ENCODE measurements at places on chromosomes 7 and 10. TPM values are rescaled to one million over a fixed set of nuclear protein-coding genes. Genes with fewer than 3 reads are reported as not detected.

Gene SPDYE11
- not detected for total RNA-seq

Gene OR6B1
- not detected for total RNA-seq

DNA sequence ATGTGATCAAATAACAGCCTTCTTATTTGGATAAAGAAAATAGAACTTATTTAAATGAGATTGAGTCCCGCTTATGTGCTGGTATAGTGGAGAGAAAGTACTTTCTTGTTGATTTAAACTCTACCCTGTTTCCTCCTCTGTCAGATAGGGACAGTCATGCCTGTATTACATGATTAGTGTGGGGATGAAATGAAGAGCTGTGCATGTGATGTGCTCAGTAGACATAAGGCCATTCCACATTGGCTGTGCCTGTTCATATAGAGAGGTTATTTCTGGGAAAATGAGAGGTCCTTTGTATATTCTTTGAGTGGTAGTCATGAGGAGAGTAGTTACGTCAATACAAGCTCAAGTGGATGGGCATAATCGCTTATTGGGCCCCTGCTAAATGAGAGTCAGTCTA lies 5.7 kb downstream of the MTURN start:
- no peak for DNase-seq

- no peak for DNase-seq
Observed at GRCh38 chr10:132916956-132917666, 25.3 kb downstream of the CFAP46 start.

Gene ADAM12
- total RNA-seq = 15.4 TPM

GRCh38 chr7:69603351-69603750 lies 5.1 kb downstream of the AUTS2 start:
- no peak for DNase-seq

Gene IGFBP1
- not detected for total RNA-seq

DNA sequence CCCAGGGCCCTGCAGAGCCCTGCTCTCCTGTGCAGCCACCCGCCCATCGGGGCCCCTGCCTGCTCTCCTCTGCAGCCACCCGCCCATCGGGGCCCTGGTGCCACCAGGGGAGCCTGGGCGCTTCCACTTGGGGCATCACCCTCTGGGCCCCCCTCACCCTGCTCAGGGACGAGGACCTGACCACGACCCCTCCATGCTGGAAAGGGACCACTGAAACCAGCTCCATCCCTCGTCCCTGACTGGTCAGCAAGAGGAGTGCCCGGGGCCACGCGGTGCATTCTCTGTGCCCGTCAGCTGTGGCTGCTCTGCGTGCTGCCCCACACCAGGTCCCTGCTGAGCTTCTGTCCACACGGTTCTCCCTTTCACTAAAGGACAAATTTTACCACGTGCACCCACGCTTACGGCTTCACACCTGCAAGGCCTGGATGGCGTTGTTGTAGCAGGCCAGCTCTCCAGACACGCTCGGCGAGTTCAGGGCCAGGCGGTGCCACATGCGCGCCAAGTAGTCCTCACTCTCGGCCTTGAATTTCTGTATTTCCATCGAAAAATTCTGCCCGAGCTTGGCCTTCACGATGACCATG lies 57.6 kb downstream of the CFAP46 start:
- DNase-seq = no peak

GRCh38 chr10:133019191-133019590 lies 68.5 kb upstream of the ADGRA1 start:
- DNase-seq = no peak

GRCh38 chr7:134476044-134476443 lies 17.1 kb upstream of the AKR1B1 start:
- DNase-seq = no peak

All from glomerular endothelial cell (primary cell).